ENCODE measurements at places on chromosomes 2 and 18.

- no peak for DNase-seq
These were observed 7.8 kb downstream of the ASTL start for GRCh38 chr2:96130483-96130882.

GRCh38 chr2:148218326-148219075 lies 197.6 kb downstream of the MBD5 start:
- DNase-seq: no peak

GRCh38 chr2:238970553-238971081 lies 122.7 kb downstream of the TWIST2 start:
- no peak for DNase-seq

DNA sequence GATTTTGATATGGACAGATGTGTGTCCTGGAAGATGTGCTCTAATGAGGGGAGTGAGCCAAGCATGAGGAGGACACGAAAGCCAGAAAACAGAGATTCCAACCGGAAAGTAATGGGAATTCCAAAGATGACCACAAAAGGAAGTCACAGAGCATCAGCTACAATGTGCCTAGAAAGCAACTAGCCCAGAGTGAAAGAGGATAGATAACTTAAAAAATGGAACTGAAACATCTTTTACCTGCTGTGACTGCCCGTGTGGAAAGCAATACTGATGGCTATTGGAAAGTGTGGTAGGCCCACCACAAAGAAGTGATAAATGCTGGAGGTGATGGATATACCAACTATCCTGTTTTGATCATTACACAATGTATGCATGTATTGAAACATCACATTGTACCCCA lies 21.6 kb downstream of the DNMT3A start:
- no peak for DNase-seq

DNA sequence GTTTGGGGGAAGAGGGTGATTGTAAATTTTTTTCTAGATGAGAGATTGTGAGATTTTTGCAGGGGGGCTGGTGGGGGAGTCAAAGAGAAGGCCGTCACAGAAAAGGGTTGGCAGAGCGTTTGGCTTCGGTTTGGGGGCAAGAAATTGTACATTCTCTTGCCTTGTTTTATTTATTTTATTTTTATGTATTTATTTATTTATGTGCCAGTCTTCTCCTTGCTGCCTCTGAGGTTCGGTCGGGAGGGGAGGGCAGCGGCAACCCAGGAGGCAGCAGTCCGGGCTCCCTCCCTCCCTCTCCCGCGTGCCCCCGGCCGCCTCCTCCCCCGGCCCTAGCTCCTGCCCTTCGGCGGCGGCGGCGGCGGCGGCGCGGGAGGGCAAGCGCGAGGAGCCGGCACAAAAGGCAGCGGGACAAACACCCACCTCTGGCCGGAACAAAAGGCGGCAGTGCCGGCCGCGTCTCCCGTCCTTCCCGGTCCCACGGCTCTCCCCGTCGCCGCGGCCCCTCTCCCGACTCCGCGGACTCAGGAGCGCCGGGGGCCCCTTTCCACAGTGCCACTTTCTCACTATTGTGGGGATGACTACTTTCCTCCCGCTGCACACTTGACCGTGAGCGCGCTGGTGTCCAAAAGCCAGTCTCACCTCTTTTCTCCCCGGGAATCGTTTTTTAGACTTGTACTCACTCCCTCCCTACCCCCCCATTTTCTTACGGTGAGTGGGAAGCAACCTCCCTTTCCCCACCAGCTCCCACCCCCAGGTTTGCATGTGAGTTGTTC lies 1.2 kb downstream of the BCL11A start:
- no peak for DNase-seq

DNA sequence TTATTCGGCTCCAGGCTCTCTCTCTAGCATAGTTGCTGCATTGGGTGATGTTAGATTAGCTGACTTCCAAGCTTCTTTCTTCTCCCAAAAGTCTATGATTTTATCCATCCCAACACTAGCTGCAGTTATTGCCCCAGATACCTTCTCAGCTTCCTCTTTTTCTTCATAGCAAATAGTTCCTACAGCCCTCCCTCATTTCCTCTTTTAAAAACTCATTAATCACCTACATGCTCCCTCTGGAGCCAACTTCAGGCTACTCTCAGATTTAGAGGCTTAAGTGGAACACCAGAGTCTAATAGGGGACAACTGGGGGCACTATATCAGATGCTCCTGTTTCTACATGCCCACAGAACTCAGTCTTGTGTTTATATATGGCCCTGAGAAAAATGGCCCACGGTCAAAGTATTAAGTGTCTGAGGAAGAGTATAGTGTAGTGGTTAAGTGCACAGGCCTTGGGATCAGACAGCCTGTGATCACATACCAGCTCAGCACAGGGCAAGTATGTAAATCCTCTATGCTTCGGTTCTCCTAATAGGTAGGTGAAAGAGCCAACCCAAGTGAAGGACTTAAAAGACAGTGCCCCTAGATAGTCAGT lies 241.9 kb upstream of the SLC14A2 start:
- no peak for DNase-seq

GRCh38 chr2:240494194-240494793 lies 58.8 kb downstream of the GPC1 start:
- DNase-seq: no peak

DNA sequence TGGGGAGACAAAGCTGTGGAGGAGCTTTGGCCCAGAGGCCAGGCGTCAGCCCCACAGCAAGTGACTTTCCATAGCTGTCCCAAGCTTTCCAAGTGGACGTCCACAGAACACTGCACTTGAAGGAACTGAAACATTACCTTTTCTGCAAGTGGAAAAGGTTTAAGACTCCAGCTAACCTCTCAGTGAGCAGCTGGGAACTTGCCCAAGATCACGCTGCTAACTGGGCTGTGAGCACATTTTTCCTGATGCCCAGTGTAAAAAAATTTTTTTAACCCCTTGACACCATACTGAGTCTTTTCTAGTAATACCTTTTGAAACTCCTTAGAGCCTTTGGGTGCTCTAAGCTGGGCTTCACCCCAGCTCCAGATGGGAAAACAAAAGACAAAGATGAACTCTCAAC lies 256.7 kb downstream of the HAUS1 start:
- DNase-seq: no peak

DNA sequence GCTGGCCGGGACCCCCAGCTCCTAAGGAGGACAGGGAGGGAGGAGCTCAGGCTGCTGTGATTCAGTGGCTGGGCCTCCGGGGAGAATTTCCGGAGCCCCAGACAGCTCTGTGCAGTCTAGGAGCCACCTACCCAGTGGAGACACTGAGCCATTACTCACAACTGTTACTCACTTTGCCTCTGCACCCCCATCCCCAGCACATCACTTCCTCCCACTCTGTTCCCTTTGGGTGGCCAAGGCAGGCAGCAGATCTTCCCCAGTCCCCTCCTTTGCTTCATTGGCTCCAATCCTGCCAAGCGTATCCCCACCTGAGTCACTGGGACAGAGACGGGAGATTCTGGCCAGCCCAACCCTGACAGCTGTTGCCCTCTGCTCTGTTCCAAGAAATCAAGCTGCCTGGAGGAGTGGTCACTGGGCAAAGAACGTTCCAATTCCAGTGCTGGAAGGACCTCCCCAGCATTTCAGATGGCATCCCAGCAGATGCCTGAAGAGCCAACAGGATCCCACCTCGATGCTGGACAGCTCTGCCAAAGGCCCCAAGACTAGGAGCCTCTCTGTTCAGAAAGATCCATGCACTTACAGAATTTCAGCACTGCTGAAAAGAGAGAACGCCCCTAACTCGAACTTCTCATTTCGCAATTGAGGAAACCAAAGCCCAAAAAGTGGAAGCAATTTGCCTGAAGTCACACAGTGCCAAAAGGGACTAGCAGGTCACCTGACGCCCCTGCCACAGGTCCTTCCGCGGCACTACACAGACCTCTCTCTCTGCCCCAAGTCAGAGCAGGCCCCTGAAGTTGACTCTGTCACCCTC lies 68.3 kb downstream of the TNS1 start:
- no peak for DNase-seq

- DNase-seq: no peak
These were observed 260.8 kb downstream of the RDH14 start for GRCh38 chr2:18299423-18300212.

- no peak for DNase-seq
These were observed 9.2 kb upstream of the HK2 start for GRCh38 chr2:74824679-74825078.

GRCh38 chr2:234463626-234464290 lies 33.1 kb downstream of the ARL4C start:
- DNase-seq: peak; percentile 68

- no peak for DNase-seq
These were observed 58.6 kb downstream of the RELCH start for GRCh38 chr18:62245699-62246098.

GRCh38 chr18:48975120-48975816 lies 24.5 kb upstream of the SMAD7 start:
- DNase-seq: no peak

- no peak for DNase-seq
These were observed 355.2 kb upstream of the TRIB2 start for GRCh38 chr2:12361506-12361905.

DNA sequence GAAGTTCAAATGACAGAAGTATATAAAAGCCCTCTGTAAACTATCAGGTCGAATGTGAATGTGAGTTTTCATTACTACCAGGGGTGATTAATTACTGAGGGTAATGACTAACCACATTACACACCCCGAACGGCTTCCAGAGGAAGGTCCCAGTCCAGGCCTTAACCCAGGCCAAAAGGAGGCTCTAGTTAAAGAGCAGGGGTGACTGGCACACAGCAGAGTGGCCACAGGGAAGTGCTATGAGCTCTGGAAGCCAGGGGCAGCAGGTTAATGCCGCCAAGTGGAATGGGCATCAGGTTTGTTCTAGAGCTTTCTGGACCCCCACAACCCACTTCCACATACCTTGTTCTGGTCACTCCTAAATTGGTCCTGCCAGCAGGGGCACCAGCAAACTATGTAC lies 87.7 kb downstream of the BCL11A start:
- no peak for DNase-seq

DNA sequence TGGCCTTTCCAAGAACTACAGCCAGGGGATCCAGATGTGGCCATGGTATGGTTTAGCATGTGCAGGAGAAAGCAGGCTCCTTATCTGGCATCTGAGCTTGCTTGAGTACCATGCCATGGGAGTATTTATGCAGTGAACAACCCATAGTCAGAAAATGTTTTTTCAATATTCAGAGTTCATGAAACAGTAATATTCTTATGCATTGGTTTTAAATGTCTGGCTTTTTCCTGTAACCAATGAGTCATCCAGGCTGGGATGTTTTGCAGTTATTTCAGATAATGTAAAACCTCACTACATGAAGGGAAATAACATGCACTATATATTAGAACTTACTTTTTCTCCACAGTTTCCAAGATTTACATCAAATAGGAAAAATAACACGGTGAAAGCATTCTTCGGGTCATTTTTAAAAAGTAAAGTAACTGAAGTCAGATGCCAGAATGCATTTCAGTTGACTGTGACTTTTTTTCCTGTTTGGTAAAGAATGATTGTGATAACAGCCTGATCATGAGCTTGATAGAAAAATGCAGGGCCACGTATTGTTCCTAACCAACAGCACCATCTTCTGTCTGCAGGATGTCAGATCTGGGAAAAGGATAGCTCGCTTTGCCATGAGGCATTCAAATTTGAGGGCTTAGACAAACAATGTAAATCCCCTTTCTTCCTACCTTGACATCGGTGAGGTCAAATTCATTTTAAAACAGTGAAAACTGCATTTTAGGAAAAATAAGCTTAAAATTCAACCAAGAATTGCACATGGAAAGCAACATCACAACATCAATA lies 152.8 kb downstream of the DSC3 start:
- DNase-seq: no peak

DNA sequence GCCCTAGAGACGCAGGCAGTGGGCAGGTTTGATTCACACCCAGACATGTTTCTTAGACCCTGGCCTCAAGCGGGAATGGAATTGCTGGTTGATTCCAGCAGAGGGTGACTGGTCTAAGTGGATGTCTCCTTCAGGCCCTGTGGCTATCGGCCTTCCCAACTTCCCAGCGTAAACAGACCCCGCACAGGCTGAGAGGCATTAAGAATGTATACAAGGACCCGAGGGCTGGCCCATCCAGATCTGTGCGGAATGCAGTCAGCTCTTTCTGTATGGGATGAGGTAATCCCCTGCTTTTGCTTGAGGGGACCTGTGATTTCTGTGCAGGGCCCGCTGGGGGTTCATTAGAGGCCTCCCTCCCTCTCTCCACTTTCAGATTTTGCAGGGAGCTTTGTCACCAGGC lies 6.5 kb downstream of the ACKR3 start:
- DNase-seq: no peak

GRCh38 chr2:145812165-145812554 lies 1292.2 kb upstream of the ZEB2 start:
- DNase-seq: no peak

DNA sequence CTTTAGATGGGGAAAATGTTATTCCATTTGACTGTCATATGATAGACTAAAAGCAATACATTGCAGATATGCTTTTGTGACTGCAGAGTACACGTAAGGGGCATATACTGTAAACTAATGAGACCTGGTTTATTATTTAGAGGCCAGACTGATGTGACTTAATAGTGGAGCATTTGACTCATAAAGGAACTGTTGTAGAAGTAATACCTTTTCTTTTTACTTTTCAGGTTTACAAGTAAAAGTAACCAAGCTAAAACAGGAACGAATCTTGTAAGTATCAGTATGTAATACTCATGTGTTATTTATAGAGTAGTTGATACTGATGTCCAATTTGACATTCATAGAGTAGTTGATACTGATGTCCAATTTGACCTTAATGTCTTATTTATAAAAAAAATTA lies 13.1 kb downstream of the RBBP8 start:
- DNase-seq: no peak

GRCh38 chr2:182446087-182446486 lies 19.3 kb upstream of the PDE1A start:
- no peak for DNase-seq

DNA sequence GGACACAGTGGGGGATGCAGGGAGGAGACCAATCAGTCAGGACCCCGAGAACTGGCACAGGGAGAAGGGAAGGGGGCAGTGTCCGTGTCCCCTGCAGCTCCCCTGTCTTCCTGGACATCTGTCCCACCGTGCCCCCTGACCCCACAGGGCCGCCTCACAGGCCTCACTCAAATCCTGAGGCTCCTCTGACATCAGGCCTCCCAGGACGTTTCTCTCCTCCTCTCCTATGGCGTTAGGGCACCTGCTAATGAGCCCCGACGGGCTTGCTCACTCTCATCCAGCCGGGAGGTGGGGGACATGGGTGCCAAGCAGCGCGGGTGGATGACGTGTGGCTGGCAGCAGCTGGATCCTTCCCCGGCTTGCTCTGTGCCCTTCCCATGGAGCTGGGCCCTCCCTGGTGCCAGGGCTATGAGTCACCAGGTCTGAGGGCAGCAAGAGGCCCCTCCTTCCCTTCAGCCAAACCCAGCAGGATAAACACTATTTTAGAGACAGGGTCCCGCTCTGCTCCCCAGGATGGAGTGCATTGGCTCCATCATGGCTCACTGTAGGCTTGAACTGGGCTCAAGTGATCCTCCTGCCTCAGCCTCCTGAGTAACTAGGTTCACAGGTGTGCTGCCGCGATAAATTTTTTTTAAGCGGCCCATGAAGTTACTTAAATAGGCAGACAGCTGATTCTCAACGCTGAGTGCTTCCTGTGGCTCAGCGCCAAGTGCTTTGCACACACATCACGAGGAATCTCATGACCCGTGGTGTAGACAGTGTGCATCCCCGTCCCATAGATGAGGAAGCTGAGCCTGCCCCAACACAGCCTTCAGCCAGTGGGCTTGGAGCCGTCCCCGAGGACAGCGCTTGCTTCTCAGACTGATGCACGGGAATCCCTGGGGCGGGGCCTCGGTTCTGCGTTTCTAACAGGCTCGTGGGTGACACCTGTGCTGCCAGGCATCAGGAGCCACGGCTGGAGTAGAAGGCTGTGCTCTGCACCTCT lies 64.5 kb upstream of the HDAC4 start:
- no peak for DNase-seq

GRCh38 chr2:102141970-102142828 lies at the start of gene IL1R1:
TSS of gene IL1R1 (plus strand) at chr2:102142746. CDS start at chr2:102157725, 14,979 bp downstream.
- no peak for DNase-seq

GRCh38 chr18:48355276-48356115 lies 53.7 kb downstream of the ZBTB7C start:
- no peak for DNase-seq

Data from activated T-helper 1 cell treated with Interleukin-2 at 50 U/mL for 16 hours (primary cell).